NCI-H1092 (cell line): ENCODE measurements at places on chromosomes 7 and 10.

- DNase-seq = no peak
Measured at GRCh38 chr10:96124230-96125141, 5.6 kb upstream of the ZNF518A start.

DNA sequence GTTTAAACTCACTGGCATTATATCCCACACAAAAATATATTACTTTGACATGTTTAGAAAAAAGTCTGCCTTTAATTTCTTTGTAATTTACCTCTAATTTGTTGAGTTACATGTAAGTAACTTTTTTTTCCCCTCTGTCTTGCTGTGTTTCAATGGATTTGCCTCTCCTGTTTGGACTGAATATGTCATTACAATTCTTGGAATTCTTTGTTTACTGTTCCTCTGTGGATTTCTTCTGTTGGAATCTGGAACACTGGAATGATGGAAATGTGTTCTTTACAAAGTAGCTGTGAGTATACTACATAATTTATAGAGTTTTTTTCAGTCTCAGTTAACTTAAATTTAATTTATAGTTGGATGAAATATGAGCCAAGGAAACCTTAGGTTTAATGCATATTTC lies 30.4 kb downstream of the SEPTIN7 start:
- DNase-seq = no peak

GRCh38 chr7:22420008-22420407 lies 63.1 kb upstream of the RAPGEF5 start:
- DNase-seq = no peak

GRCh38 chr7:56175771-56176170 lies 59.6 kb upstream of the NUPR2 start:
- DNase-seq = no peak

- no peak for DNase-seq
Measured at GRCh38 chr7:157396316-157397035, 59.7 kb downstream of the DNAJB6 start.

DNA sequence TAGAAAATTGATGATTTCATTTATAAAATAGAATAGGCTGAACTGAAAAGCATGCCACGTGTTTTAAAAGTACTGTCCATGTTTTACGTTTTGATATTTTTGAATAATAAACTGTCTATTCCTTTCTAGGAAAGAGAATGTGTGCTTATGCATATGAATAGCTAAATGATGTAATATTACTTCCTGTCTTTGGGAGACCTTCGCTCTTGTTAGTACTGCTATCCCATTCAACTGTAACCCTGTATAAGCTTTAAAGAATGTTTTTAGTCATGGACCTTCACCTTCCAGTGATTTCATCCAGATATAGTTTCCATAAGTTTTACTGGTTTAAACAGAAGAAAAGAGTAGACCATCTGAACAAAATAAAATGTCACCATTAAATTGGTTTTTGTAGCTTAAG lies 274.4 kb upstream of the SEMA3A start:
- DNase-seq = no peak

DNA sequence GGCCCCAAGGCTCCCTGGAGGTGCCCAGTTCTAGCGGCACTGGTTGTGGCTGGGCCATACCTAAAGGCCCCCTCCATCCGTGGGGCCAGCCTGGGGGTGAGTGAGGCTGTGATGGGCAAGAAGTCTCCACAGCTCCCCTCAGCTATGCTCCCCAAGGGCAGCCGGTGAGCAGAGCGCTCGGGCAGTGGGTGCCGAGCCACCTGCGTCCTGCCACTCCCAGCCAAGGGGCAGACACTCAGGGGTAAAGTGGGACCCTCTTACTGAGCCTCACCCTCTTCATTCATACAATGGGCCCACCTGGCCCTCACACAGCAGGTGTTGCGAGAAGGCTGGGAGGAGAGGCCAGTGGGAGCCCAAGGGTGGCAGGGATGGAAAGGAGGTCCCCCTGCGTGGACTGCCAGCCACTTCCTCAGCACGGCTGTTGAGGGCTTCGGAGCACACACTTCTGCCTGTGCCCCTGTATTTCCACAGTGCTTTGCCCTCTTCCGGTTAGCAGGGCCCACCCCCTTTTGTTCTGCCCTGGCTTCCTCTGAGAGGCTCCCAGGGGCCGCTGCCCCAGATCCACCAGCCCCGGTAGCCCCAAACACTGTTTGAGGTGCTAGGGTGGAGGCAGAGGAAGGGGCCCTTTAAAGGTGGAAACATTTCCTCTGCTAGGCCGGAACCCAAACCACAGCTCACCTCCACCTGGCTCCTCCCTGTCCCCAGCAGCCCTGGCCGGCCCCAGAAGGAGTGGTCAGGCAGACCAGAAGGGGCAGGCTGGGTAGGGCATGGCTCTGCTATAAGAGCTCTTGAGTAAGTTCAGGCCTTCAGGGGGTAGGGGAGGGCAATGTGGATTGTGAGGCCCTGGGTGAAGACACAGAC lies 16.4 kb upstream of the C10orf105 start:
- DNase-seq = no peak

DNA sequence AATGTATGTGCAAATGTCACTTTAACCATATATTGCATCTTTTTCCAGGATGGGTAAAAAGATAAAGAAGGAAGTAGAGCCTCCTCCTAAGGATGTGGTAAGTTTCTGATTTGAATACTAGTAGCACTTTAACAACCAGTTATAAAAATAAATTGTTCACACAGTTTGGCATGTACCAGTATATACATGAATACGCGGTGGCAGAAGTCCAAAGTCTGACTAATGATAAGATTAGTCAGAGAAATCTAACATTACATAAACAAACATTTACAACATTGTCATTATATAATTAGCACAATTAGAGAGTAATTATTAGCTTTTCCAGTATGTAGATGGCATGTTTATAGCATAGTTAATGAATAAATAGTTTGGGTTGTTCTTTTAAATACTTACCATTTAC lies 4.1 kb downstream of the ARMC3 start:
- DNase-seq = no peak
